Urinary bladder (tissue), 4 donors: ENCODE measurements at places on chromosomes 5 and 9. TPM values are rescaled to one million over a fixed set of nuclear protein-coding genes. Genes with fewer than 3 reads are reported as not detected.

- no peak for DNase-seq
Measured at GRCh38 chr5:169765176-169765996, 128.3 kb downstream of the DOCK2 start.

ADAMTS19 gene
- 1.7 TPM for polyA plus RNA-seq

- no peak for DNase-seq
Measured at GRCh38 chr5:169850409-169850808, 129.9 kb downstream of the INSYN2B start.

DNA sequence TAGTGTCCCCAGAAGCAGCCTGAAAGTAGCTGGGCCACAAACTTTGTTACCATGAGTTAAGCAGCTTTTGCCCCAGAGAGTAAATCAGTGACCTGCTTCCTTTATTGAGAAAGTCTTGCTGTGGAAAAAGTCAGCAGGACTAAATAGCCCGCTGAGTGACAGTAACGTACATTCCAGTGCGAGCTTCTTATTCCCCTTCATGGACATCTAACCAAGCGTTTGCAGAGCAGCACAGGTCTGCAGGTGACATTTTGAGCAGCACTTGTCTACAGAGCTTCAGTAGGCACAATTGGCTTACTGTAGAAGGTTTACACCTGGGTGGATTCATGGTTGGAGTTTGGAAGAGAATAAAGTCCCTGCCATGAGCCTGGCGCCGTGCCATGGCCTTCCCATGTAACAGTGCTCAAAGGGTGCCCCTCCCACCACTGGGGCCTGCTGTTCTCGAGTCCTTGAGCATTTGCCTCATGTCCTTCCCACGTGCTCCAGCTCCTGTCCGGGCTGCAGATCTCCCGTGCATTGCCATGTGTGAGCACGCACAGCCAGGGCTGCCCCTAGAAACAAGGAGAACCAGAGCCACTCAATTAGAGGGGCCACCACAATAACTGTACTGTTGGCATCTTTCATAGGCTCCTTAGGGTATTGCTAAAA lies 41.3 kb upstream of the GRHPR start:
- no peak for DNase-seq
